ENCODE measurements at places on chromosomes 7 and 10.

- peak; percentile 92 for DNase-seq
Observed at GRCh38 chr7:94129443-94130140, 125.4 kb upstream of the BET1 start.

DNA sequence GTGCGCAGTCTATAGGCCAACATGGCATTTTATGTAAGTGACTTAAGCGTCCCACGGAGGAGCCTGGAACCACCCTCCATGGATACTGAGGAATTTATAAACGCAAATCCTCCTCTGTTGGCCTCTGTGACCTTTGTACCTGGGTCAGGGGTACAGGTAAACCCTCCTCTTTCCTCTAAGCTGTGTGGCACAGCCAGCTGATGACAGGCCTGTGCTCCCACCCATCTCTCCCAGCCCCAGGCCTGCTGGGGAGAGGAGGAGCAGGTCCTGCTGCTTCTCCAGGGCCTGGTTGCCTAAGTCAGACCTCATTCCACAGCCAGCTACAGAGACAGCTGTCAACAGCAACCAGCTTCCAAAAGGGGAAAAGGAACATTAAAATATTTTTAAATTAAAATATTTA lies 5.0 kb downstream of the AVPI1 start:
- no peak for DNase-seq

DNA sequence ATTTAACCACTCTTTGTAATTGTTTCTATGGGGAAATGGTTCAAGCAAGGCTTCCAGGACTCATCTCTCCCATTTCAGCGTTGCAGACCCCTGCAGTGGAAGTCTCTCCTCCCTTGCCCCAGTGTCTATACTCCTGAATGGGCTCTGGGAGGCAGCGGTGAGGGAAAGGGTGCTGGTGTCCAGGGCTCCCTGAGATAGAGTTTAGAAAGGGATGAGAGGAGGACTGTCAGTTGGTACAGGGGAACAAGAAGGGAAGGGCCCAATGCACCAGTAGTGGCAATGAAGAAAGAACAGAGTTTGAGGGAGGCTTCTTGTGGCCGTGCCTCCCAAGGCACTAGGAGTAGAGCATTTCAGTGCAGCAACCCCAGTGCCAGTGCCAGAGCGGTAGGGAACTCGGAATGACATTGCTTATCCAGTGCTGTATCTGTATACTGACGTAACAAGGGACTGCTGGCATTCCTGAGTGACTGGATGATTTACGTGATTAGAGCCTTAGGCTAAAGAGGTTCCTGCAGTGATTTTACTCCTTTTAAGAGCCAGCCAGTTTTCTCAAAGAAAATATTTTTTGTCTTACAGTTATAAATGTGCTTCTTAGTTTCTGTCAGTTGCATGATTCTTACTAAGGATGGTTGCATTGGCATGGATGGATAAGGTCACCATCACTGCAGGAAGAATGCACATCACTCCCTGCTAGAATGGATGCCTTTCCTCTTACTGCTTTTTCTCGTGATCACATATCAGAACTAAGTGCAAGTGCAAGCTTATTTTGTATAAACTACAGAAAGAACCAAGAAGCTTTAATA lies 28.0 kb downstream of the PRPF18 start:
- peak; percentile 42 for DNase-seq

DNA sequence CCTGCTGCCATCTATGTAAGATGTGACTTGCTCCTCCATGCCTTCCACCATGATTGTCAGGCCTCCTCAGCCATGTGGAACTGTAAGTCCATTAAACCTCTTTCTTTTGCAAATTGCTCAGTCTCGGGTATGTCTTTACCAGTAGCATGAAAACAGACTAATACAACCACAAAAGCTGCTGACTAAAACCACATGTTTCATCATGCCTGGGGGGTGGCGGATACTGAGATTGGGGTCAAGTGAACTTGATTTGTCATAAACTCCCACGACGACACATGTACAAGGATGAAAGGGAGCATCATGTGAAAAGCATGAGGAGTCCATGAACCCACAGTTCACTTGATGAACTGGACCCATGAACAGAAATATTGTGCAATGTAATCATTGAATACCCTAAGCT lies 134.9 kb upstream of the ANK3 start:
- peak; percentile 28 for DNase-seq

GRCh38 chr7:111730476-111731300 lies 168.4 kb upstream of the IMMP2L start:
- DNase-seq, result peak; percentile 65

DNA sequence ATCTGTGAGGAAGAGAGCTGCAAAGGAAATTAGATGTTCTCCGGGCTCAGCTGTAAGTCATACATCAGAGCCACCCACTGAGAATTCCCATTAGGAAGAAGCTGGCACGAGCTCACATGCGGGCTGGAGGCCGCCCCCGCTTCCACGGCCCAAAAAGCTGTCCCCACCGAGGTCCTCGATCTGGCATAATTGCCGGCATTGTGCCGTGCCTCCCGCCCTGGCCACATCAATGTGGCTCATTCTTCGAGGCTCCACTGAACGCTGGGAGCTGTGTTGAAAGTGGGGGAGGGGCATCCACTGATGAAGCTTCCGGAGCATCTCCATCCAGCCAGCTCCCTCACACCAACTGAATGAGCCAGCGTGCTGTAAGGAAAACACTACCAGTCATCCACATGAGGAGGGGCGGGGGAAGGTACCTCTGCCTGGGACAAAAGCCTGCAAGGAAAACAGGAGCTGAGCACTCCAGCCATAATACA lies 173.1 kb downstream of the PTPRN2 start:
- no peak for DNase-seq

DNA sequence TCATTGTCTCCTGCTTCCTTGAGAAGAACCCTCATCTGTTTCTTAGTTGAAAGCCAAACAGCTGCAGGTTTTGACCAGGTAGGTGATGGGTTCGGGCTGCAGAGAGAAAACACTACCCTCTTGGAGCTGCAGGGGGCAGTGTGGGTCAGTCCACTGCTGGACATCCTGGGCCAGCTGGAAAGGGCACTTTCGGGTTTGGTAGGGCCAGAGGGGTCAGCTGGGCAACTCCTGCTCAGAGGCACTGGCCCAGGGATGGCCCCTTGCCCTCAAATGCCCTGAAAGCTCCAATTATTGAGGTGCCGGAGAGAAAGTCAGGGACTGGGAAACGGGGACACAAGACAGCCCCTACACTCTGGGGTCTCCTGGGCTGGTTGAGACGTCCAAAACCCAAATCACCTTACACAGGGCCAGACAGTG lies 90.7 kb downstream of the MKI67 start:
- DNase-seq, result peak; percentile 22

- DNase-seq, result no peak
Observed at GRCh38 chr7:81641873-81642272, 128.0 kb downstream of the HGF start.

DNA sequence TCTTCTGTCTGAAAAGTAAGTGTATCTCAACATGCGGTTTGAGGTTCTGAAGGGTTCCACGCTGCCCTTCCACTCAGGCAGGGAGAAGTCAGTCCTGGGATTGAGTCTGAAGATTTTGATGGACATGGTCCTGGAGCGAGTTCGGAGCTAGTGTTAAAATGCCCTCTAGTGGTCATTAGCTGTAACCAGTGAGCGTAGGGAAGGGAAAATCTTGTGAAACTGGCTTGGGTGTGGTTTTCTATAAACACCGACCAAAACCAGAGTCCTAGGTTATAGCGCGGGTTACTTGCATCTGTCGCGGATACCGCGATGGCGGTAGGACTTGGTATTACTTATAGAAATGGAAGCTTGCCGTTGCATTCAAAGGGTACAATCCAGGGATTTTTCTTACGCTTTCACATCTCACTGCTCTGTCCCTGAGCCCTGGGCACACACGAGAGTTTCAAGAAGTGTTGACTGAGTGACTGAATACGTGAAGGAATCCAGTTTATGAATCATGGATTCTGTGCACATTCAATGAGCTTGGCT lies 348.2 kb upstream of the C7orf33 start:
- peak; percentile 40 for DNase-seq

GRCh38 chr7:8134089-8134733 lies 127.8 kb downstream of the ICA1 start:
- no peak for DNase-seq

- no peak for DNase-seq
Observed at GRCh38 chr7:156074084-156074483, 261.8 kb upstream of the SHH start.

GRCh38 chr7:123220396-123220795 lies 20.6 kb upstream of the SLC13A1 start:
- peak; percentile 59 for DNase-seq

GRCh38 chr10:5963071-5963470 lies 14.3 kb downstream of the IL15RA start:
- no peak for DNase-seq

- no peak for DNase-seq
Observed at GRCh38 chr10:44818041-44818649, 93.0 kb upstream of the TMEM72 start.

GRCh38 chr7:98283127-98283886 lies 1.8 kb downstream of the BRI3 start:
- DNase-seq, result peak; percentile 74

DNA sequence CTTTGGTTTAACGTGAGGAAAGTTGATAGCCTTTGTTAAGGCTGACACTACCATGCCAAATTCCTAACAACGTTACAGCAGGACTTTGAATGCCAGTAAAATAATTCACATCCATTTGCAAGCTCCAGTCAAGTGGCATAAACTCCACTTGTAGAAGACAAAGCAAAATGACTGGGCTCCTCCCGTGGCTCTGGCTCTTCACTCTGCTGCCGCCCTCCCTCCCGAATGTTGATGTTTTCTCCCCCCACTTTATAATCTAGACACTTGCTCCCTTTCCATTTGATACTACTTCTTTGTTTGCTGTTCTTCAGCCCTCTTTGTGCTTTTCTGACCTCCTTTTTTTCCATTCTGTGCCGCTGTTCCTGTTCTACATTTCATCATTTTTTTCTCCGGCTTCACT lies 22.8 kb upstream of the ITGB8 start:
- peak; percentile 66 for DNase-seq

- no peak for DNase-seq
Observed at GRCh38 chr7:100356416-100357068, 1.4 kb upstream of the PILRB start.

GRCh38 chr10:116197946-116198675 lies 74.9 kb downstream of the GFRA1 start:
- no peak for DNase-seq

GRCh38 chr7:66826649-66827048 lies 86.1 kb downstream of the RABGEF1 start:
- no peak for DNase-seq

- no peak for DNase-seq
Observed at GRCh38 chr10:52063159-52063558, 250.9 kb upstream of the DKK1 start.

DNA sequence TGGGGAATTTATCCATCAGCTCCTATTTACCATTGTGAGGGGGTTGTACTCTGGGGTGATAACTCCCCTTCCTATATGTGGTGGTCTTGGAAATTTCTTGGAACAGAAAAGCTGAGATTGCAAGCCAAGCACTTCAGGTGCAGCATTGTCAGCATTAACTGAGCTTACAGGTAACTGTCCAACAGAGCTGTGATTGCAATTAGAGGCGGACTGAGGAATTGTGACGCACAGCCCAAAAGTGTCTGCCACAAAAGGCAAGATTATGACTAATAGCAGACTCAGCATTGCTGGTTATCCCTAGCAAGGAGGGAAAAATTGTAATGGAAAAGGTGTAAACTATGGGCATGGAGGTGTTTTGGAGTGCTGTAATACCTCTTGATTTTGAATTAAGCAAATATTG lies 126.1 kb upstream of the AGR3 start:
- DNase-seq, result no peak

GRCh38 chr10:94423627-94424026 lies 21.3 kb downstream of the TBC1D12 start:
- DNase-seq, result peak; percentile 50

GRCh38 chr7:88357294-88357693 lies 50.6 kb upstream of the STEAP4 start:
- DNase-seq, result peak; percentile 14

GRCh38 chr10:13922586-13922985 lies 335.8 kb downstream of the PRPF18 start:
- DNase-seq, result no peak

GRCh38 chr7:46320956-46321355 lies 399.9 kb upstream of the IGFBP3 start:
- no peak for DNase-seq

- DNase-seq, result no peak
Observed at GRCh38 chr10:119426699-119427098, 115.8 kb downstream of the RGS10 start.

GRCh38 chr10:55048830-55049498 lies 247.9 kb upstream of the PCDH15 start:
- no peak for DNase-seq

- DNase-seq, result no peak
Observed at GRCh38 chr7:149223761-149224160, 15.7 kb upstream of the ZNF212 start.

DNA sequence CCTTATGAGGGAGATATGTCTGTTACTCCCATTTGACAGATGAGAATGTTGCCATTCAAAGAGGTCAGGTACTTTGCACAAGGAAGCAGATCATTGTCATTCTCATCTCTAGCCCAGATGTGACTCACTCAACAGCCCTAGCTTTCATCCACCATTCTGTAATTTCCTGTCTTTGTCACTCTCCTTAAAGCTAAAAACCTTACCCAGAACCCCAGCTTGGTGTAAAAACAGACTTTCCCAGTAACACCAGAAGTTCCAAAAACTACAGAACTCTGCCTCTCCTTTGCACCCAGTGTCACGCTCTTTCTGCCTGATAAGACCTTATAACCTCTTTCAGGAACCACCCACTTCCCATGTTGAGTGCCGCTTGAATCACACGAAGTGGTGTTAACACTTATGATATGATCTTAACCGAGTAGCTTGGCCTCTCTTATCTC lies 89.1 kb upstream of the SP4 start:
- no peak for DNase-seq

GRCh38 chr10:48502791-48503190 lies 102.1 kb downstream of the ARHGAP22 start:
- no peak for DNase-seq

GRCh38 chr7:49522111-49522510 lies 251.3 kb upstream of the VWC2 start:
- DNase-seq, result no peak

DNA sequence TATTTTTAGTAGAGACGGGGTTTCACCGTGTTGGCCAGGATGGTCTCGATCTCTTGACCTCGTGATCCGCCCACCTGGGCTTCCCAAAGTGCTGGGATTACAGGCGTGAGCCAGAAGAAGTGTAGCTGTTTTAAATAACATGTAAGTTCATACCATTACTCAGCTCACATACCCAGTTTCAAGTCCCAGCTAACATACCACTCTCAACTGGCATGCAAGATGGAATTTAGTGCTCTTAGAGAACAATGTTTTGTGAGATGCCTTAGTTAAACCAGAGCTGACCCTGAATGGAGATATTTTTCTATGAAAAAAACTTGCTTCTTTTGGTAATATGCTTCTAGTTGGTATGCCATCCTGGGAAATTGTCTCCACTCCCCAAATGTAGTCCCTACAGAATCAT lies 37.3 kb downstream of the HBP1 start:
- no peak for DNase-seq

DNA sequence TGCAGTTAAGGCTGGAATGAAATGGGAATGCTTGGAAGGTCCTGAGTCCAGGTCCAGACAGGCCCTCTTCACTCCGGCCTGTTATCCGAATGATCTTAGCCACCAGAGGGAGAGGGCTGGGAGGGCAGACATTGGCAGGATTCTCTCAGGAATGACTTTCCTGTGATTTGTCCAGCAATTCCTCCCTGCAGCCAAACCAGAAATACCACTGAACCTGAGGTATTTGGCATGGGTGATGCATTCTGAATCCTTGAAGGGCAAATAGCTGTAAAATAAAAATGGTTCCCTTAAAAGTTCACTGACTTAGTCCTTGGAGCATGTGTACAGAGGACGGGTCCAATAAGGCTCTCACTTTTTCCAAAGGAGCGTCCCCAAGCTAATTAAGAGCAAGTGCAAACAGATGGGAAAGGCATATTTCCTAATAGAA lies 77.5 kb upstream of the HABP2 start:
- peak; percentile 77 for DNase-seq

- DNase-seq, result peak; percentile 44
Observed at GRCh38 chr10:110818311-110819256, 53.1 kb upstream of the PDCD4 start.

All from fibroblast of the aortic adventitia (primary cell).